Activated CD8-positive, alpha-beta T cell treated with anti-CD3 and anti-CD28 coated beads for 36 hours (primary cell): ENCODE measurements at places on chromosomes 11 and 22. TPM values are rescaled to one million over a fixed set of nuclear protein-coding genes. Genes with fewer than 3 reads are reported as not detected.

- DNase-seq, result peak; percentile 35
- no peak overlapping the region for H3K4me3 ChIP-seq
- no peaks in the 10 kb centered on the region for H3K36me3 ChIP-seq
- no peaks in the 10 kb centered on the region for H3K4me1 ChIP-seq
- no peaks in the 10 kb centered on the region for H3K27me3 ChIP-seq
Observed at GRCh38 chr22:34105461-34106062, 185.3 kb upstream of the LARGE1 start.

DNA sequence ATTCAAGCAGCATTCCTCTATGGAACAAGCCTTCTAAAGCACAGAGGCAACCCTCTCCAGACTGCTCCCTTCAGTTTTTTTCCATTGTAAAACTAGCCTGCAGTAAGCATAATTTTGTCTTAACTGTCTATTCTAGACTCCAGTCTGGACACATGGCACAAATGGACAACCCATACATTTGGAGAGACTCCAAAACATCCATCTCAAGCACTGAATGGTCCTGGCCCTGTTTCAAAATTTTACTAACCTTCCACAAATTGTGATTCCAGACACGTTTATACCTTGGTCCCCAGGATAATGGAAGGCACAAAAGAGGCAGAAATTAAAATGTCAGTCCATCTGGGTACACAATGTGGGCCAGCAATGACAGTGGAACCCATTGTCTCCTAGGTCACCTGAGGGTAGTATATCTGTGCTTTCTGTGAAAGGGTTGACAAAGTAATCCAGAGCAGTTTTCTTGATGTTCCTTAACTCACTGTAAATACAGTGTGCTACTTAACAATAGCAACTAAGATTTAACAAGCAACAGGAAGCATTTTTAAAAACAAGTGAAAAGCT lies 16.2 kb upstream of the SESN3 start:
- H3K27me3 ChIP-seq, result no peaks in the 10 kb centered on the region
- DNase-seq, result no peak
- H3K4me3 ChIP-seq, result no peak overlapping the region
- no peak overlapping the region for H3K27ac ChIP-seq
- H3K4me1 ChIP-seq, result peaks cover 19% of the 10 kb centered on the region

DNA sequence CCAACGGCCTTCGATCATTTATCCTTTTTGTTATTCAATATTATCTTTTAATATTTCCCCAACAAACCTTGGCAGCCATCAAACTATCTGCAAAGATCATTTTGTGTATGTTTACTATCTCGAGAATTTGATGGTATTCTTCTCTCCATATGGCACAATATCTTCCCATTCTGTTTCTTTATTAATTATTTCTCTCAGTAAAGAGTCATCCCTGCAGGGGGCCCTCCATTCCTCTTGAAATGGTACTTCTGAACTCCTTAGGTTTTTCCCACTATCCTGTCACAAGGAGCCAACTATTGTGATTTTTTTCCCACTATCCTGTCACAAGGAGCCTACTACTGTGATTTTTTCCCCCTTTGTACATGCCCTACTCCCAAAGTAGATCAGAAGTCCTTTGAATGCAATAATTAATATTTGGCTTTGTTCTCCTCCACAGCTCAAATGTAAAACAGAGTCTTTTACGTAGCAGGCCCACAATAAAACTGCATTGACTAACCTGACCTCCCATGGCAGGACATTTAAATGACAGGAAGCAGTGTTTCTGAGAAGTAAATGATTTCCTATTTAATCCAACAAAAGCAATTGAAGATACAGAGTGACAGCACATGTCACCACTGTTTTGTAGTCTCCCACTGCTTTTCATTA lies 43.3 kb downstream of the PDGFD start:
- DNase-seq, result no peak
- H3K4me1 ChIP-seq, result no peaks in the 10 kb centered on the region
- H3K27ac ChIP-seq, result no peak overlapping the region
- H3K4me3 ChIP-seq, result no peak overlapping the region
- no peaks in the 10 kb centered on the region for H3K27me3 ChIP-seq

- H3K36me3 ChIP-seq, result peaks cover 43% of the 10 kb centered on the region
- H3K27ac ChIP-seq, result no peak overlapping the region
- no peak overlapping the region for H3K4me3 ChIP-seq
- no peaks in the 10 kb centered on the region for H3K27me3 ChIP-seq
- DNase-seq, result no peak
Observed at GRCh38 chr11:47278058-47278457, 8.1 kb downstream of the MADD start.

Gene CHRM4
- not detected for total RNA-seq

GRCh38 chr11:9462806-9463537 lies 2.2 kb downstream of the ZNF143 start:
- peak overlapping the region; percentile 98 for H3K27ac ChIP-seq
- peaks cover 15% of the 10 kb centered on the region for H3K36me3 ChIP-seq

- no peaks in the 10 kb centered on the region for H3K27me3 ChIP-seq
- DNase-seq, result no peak
- peaks cover 49% of the 10 kb centered on the region for H3K4me1 ChIP-seq
- H3K4me3 ChIP-seq, result peak overlapping the region; percentile 93
- peak overlapping the region; percentile 97 for H3K27ac ChIP-seq
Observed at GRCh38 chr11:8686325-8686724, 3.7 kb downstream of the RPL27A start.
